Hematopoietic multipotent progenitor cell (in vitro differentiated cells): ENCODE measurements at places on chromosomes 6 and 20.

DNA sequence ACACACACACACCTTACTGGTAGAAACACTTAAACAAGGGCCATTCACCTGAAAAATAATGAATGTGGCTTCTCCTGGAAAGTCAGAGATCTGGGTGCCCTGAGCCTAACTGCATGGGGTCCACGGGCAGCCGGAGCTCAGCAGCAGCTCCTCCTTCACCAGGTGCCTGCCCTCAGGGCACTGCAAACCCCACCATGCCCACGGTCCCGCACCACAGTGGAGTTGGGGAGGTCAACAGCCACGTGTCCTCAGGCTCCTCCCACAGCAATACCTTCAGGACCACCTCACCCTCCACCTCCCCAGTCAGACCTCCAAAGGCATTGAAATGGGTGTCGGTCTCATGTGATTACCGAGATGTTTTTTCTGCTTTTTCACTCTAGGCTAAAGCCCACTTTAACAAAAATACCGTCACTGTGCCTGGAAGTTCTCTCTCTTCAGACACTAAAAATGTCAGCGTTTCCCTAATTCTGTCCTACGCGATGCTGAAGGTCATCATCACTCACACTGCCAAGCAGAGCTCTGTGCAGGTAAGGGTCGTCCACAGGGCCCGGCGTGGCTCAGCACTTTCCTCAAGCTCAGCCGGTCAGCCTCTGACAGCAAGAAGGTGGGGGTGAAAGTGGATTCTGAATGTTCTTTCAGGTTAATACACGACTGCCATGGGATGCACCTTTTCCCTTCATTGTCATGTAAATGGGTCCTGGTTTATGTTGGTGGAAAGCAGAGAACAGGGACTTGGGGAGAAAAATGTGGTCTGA, 48.9 kb downstream of the CDK5RAP1 start:
- DNase-seq: no peak

GRCh38 chr6:15826814-15827318, 164.0 kb upstream of the DTNBP1 start:
- DNase-seq: no peak

DNA sequence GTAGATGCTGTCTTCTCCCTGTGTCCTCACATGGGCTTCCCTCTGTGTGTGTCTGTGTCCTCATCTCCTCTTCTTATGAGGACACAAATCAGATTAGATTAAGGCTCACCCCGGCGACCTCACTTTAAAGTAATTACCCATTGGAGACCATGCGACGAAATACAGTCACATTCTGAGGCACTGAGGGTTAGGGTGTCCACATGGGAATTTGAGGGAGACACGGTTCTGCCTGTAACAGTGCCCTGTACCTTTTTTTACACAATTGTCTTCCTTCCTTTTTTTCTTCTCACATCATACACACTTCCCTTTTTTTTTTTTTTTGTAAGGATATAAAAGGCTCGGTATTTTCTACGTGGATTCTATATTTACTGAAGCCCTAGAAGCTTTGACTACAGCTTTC, 48.9 kb downstream of the DEK start:
- DNase-seq: peak; percentile 24

DNA sequence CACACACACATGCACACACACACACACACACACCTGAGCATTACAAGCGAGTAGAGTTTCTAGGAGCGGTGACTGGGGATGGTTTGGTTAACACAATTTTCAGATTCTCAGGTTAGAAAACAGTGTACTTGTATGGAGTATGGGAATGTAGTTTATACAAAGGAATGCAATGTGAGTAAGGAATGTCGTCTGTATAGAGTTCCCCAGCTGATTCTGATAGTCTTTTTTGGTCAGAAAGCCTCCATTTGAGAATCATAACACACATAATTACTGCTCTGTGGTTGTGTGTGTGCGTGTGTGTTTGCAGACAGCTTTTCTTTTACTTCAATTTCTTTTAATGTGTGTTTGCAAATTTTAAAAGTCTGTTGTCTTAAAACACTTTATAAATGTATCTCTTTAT, 93.2 kb downstream of the MYO6 start:
- DNase-seq: no peak

GRCh38 chr20:46802722-46803121, 91.9 kb upstream of the EYA2 start:
- DNase-seq: no peak

- DNase-seq: no peak
These were observed 169.1 kb downstream of the IBTK start for GRCh38 chr6:82078286-82078908.

DNA sequence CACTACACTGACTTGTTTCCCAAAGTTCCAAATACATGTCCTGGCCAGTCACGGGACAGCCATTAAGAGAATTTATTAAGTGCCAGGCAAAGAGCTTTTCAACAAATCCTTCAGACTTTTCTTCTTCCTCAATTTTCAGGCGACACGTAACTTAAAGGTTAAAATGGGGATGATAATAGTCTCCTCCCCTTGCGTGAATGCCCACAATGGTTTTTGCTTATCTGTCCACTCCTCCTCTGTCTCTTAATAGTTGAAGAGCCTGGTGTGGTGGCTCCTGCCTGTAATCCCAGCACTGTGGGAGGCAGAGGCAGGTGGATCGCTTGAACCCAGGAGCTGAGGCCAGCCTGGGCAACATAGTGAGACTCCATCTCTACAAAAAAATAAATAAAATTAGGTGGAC, 11.4 kb upstream of the PARD6B start:
- DNase-seq: no peak

- no peak for DNase-seq
These were observed 698.4 kb downstream of the TENT5A start for GRCh38 chr6:81054036-81054435.

DNA sequence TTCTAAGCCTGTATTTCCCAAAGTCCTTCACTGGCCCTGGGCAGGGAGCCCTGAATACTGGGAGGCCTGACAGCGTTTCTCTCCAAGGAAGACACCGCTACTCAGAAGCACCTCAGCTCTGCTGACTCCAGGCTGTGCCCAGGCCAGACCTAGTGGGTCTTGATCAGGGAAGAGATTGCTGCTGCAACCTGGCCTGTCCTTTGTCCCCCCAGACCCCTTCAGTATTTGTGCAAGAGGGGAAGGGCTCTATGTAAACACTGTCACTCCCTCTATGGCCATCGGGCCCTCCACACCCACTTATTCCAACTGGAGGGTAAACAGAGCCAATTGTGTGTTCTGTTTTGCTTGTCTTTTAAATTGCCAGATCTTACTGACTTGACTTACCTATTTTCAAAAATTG, 20.6 kb downstream of the PLEKHG1 start:
- DNase-seq: no peak

DNA sequence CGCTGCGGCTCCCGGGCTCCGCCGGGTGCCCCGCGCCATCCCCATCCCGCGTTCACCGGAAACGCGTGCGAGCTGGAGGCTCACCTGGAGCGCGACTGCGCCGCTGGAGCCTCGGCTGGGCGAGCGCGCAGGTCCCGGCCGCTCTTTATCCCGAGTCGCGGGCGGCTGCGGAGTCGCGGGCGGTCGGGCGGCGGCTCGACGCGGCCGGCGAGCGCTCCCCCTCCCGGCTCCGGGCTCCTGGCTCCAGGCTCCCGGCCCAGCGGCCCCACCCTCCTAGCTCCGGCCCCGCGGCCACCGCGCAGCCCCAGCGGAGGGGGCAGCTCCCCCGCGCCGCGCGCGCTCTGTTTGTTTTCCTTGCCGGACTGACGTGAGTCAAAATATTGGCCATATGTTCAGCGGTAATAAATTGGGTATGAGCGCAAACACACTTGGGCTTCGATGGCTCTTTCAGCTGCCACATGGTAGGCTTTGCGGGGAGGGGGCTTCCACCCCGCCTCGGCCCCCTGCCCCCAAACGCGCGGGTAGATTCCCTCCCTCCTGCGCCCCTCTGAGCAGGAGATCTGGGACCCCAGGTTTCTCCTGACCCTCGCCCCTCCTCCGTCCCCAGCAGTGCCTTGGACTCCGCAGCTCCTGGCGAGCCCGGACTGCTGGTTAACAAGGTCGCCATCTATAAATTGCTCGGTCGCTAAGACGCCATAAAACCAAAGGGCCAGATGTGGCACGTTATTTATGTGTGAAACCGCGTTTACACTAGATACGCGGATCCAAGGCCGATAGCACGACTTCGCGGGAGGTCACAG, 8.8 kb upstream of the NKX2-2 start:
- DNase-seq: no peak

DNA sequence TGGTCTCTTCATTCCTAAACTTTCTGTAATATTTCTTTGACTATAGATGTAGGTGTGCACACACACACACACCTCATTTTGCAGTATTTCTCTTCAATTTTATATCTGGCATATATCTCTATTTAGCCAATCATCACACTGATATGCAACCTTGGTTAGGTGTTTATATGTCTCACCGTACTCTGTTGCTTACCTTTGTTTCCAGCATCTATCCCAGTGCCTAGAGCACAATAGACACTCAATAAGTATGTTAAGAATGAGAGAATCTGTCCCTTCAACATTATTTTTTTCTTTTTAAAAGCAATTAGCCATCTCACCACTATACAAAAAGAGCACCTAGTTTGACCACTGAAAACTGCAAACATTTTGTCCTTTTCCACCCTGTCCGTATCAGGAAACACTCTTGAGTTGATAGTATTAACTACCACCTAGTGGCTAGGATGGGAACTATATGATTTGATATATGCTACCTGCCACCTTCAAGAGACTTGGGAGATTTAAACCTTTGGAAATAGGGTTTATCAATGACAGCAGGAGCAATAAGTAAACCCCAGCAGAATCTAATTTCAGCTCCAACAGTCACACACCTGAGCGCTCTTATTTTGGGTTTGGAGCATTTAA, 48.7 kb upstream of the RSPO3 start:
- DNase-seq: no peak

- no peak for DNase-seq
These were observed 115.0 kb downstream of the IRF4 start for GRCh38 chr6:506508-506907.

DNA sequence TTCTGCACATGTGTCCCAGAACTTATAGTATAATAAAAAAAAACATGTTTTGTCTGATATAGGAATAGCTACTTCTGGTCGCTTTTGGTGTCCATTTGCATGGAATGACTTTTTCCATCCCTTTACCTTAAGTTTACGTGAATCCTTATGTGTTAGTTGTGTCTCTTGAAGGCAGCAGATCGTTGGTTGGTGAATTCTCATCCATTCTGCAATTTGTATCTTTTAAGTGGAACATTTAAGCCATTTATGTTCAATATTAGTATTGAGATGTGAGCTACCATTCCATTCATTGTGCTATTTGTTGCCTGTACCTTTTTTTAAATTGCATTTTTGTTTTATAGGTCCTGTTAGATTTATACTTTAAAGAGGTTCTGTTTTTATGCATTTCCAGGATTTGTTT, 55.1 kb upstream of the PHIP start:
- no peak for DNase-seq

DNA sequence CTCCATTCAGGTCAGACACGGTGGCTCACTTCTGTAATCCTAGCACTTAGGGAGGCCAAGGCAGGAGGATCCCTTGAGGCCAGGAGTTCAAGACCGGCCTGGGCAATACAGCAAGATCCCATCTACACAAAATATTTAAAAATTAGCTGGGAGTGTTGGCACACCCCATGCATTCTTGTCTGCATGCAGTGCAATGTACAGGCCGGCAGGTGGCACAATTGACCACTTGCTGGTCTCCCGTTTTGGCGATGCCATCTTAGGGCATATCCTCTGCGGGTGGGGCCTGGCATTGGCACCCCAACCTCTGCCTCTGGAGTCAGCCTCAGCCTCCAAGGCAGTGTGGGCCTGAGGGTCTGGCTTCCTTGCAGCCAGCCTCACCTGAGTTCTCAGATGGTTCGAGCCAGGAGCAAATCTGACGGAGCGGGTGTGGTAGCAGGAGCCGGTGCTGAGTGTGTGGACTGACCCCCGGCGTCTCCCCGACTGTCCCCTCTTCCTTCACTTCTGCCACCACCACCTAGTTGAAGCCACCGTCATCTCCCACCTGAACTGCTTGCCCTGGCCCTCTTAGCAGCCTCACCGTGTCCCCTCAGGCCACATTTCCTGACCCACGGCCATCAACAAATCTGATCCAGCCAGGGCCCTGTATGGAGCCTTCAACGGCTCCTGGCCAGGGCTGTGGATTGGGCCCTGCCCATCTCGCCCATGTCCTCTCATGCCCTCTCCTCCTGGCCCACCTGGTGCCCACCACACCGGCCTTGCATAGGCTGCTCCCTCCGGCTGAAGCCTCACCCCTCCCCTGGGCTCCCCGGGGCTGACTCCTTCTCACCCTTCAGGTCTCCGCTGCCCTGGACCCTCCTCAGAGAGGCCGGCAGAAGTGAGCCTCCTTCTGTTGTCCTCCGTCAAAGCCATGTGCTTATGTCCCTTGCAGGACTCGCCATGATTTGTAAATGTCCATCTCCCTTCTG, 44.0 kb downstream of the EFCAB8 start:
- DNase-seq: peak; percentile 47

DNA sequence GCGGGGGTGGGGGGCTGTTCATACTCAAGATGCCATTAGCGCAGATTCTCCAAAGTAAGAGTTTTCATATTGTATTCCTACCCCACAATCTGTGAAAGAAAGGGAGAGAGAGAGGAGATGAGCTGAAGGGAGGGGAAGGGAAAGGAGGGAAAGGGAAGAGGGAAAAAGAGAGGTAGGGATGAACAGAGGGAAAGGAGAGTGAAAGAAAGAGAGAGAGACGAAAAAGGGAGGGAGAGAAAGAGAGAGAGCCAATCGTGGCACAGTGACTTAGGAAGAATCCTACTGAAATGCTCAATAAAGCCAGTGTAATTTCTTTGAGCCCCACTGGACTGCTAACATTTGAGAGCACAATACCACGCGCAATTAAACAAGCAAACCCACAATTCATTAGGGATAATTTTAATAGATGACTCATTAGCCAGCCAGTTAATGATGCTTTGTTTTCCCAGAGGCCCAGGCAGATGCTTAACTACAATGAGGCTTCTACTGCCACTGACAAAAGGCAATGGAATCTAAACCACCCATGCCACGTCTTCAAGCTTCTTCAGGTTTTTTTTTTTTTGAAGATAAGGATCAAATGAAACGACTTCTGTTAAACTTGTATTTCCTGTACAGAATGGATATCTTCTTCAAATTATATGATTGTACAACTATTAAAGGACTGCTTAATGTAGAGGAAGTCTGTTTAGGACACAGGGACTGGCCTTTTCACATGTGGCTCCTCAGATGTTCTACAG, 306.8 kb downstream of the FOXC1 start:
- peak; percentile 41 for DNase-seq

DNA sequence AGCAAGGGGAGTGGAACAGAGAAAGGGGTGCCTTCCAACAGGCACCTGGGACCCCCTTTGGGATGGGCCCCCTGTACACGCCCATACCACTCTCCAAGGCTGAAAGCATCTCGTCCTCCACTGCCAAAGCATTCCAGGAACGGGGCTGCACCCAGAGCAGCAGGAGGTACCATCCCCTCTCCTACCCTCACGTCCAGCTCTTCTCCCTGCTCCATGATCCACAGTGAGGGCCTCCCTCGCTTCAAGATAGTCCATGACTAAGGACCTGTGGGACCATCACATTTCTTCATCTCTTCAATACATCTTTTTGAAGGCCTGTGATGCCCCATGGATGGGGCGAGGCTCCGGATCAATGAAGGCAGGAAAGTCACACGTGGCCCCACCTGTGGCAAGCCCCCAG, 209.9 kb downstream of the ANKRD60 start:
- DNase-seq: no peak
